ENCODE measurements at places on chromosomes 11 and 22. TPM values are rescaled to one million over a fixed set of nuclear protein-coding genes. Genes with fewer than 3 reads are reported as not detected.

The ZNF215 gene
- not detected for total RNA-seq

The SYT8 gene
- 0.06 TPM for total RNA-seq

The ACRV1 gene
- not detected for total RNA-seq

The ELF5 gene
- total RNA-seq, result not detected

The ELMOD1 gene
- total RNA-seq, result 0.03 TPM

GRCh38 chr11:122235615-122236014, 119.6 kb upstream of the BLID start:
- H3K4me3 ChIP-seq, result no peak overlapping the region
- no peaks in the 10 kb centered on the region for H3K36me3 ChIP-seq
- peak; percentile 44 for DNase-seq
- H3K27ac ChIP-seq, result no peak overlapping the region

GRCh38 chr22:23553924-23554870, 25.9 kb downstream of the IGLL1 start:
- peaks cover 8% of the 10 kb centered on the region for H3K27me3 ChIP-seq
- H3K36me3 ChIP-seq, result no peaks in the 10 kb centered on the region
- H3K27ac ChIP-seq, result no peak overlapping the region

DNA sequence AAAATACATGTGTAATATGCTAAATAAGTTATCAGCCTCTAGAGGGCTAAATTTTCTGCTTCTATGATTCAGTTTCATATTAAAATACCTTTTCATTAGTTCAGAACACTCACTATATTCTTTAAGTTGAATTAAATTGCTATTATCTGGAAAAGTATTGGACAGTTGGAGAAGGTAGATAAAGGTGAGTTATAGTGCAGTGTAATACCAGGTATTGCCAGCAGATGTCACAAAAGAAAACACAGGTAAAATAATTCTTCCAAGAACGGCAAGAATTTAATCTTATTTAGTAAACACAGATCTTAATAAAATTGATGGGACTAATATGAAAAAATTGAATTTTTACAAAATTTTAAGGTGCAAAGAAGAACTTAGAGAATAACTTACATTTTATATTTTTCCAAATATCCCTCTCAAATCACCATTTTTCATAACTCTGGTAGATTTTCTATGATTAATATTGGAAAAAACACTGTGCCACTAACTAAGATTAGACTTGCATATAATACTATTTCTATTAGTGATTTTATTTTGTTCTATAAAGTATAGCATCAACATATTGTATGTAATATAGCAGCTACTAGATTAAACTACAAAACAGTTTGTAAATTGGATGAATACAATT, 1.7 kb upstream of the LRRC4C start:
- DNase-seq, result no peak
- H3K4me3 ChIP-seq, result no peak overlapping the region
- H3K4me1 ChIP-seq, result no peaks in the 10 kb centered on the region
- no peaks in the 10 kb centered on the region for H3K36me3 ChIP-seq

GRCh38 chr11:17208257-17208999, 642 bp upstream of the PIK3C2A start:
- H3K27ac ChIP-seq, result peak overlapping the region; percentile 79
- H3K4me1 ChIP-seq, result peaks cover 23% of the 10 kb centered on the region
- peak; percentile 57 for DNase-seq
- H3K4me3 ChIP-seq, result peak overlapping the region; percentile 89
- H3K36me3 ChIP-seq, result peaks cover 16% of the 10 kb centered on the region

DNA sequence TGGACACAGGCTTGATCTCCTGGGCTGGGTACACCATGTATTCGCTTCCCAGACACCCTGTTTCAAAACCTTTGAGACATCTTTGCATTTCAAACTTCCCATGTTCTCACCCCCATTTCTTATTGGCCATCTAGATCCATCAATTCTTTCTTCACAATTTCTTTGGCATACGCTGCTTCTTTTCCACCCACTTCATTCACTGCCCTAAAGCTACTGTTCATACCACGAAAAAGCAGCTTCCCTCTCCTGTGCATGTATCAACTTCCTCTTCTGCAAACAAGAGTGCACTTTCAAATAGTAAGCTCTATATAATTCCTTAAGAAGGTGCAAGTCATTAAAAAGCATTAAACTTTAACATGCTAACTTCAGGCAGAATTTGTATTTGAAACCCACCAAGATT, 21.4 kb downstream of the UVRAG start:
- no peaks in the 10 kb centered on the region for H3K36me3 ChIP-seq
- H3K27ac ChIP-seq, result no peak overlapping the region
- H3K4me3 ChIP-seq, result no peak overlapping the region
- H3K4me1 ChIP-seq, result no peaks in the 10 kb centered on the region
- no peaks in the 10 kb centered on the region for H3K27me3 ChIP-seq

- peaks cover 71% of the 10 kb centered on the region for H3K36me3 ChIP-seq
- no peak for DNase-seq
- no peak overlapping the region for H3K27ac ChIP-seq
- no peaks in the 10 kb centered on the region for H3K27me3 ChIP-seq
- no peaks in the 10 kb centered on the region for H3K4me1 ChIP-seq
Observed at GRCh38 chr11:69055212-69055586, 6.5 kb downstream of the TPCN2 start.

DNA sequence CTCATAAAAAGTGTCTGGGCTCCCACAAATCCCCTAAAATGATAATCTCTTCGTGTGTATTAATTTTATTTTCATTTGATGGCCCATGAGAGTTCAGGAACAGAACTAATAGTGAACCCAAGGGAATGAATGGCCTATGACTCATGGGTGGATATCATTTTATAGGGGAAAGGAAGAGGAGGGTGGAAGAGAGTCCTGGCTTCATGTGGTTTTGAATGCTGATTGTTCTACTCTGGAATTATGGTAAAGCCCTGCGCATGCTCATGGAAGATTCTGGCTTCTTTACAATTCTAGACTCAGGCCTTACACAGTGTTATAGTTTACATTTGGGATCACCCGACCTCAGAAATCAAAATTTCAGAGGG, 35.2 kb downstream of the MAML2 start:
- peak overlapping the region; percentile 96 for H3K27ac ChIP-seq
- peaks cover 91% of the 10 kb centered on the region for H3K4me1 ChIP-seq
- no peaks in the 10 kb centered on the region for H3K36me3 ChIP-seq
- DNase-seq, result peak; percentile 54
- no peaks in the 10 kb centered on the region for H3K27me3 ChIP-seq
- H3K4me3 ChIP-seq, result peak overlapping the region; percentile 17

- no peak overlapping the region for H3K27ac ChIP-seq
- H3K36me3 ChIP-seq, result peaks cover 4% of the 10 kb centered on the region
- no peaks in the 10 kb centered on the region for H3K27me3 ChIP-seq
- no peaks in the 10 kb centered on the region for H3K4me1 ChIP-seq
- no peak for DNase-seq
Observed at GRCh38 chr11:74090701-74091100, 80.1 kb downstream of the C2CD3 start.

DNA sequence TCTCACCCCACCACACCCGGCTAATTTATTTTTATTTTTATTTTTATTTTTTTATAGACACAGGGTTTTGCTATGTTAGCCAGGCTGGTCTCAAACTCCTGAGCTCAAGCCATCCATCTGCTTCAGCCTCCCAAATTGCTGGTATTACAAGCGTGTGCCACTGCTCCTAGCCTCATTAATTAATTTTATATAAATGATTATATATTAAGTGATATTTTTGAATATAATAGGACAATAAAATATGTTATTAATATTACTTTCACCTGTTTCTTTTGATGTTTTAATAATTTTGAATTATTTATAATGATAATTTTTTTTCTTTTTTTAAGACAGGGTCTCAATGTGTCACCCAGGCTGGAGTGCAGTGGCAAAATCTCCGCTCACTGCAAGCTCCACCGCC, 2.2 kb upstream of the SEC14L4 start:
- H3K27ac ChIP-seq, result no peak overlapping the region
- H3K27me3 ChIP-seq, result peaks cover 48% of the 10 kb centered on the region
- no peaks in the 10 kb centered on the region for H3K4me1 ChIP-seq
- H3K4me3 ChIP-seq, result no peak overlapping the region
